ENCODE measurements at places on chromosomes 7 and 10.

GRCh38 chr7:17524746-17525145 is 226.3 kb downstream of the AHR start:
- DNase-seq = no peak

DNA sequence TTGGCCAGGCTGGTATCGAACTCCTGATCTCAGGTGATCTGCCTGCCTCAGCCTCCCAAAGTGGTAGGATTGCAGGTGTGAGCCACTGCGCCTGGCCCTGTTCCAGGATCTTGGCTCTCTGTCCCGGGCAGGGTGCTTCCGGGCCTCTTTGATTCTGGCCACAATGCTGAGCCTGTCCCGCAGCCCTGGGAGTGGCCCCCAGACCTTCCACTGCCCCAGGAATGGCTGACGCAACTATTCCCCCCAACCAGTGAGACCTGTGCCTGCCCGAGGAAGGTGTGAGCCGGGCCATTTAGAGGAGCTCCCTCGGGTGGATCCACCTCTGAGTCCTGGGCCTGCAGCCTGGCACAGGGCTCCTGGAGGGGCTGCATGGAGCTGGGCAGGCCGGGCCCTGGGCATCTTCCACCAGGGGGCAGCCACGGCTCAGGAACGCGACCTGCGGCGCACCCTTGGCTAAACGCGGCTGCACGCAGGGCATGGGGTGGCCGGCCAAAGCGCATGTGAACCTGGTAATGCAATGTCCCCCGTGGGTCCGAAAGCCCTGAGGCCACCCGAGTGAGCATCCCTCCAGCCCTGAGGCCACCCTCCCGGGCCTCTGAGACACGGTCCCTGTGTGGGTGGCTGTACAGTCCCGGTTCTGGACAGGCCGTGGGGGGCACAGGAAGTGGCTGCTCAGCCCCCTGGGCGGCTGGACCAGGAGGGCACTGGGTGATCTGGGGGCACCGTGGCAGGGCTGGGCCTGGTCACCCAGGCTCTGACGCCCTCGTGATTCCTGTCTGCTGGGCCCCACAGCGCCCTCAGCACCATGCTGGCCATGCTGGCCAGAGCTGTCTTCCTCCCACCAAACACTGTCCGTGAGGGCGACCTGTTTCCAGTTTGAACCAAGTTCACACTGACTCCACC is 24.8 kb downstream of the GRIFIN start:
- peak; percentile 93 for DNase-seq

- DNase-seq = no peak
These were observed 476 bp upstream of the ZNF33B start for GRCh38 chr10:42638821-42639270.

DNA sequence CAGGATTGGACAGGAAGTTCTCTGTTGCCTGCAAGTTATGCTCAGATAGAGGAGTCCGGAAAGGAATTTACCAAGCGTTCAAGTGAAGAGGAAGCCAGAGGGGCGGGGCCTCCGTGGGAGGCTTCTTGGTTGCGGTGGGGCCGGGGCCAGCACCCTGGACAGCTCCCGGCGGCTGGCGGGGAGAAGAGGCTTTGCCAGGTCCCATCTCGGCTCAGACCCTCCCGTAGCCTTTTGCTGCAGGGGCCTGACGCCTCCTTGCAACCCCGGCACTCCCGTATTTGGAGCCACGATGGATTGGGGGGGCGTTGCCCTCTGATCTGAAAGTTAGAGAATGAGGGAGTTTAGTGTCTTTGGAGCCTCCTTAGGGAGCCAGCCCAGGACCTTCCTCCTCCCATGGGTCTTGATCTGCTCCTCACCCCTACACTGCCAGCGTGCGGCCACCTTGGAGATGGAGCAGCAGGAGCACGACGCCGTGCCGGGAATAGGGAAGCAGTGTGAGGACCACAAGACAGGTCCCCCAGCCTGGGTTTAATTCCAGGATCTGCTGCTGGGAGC is 3.1 kb upstream of the SLC18A3 start:
- peak; percentile 90 for DNase-seq

GRCh38 chr10:19745672-19746071 is 70.6 kb upstream of the PLXDC2 start:
- DNase-seq = no peak

DNA sequence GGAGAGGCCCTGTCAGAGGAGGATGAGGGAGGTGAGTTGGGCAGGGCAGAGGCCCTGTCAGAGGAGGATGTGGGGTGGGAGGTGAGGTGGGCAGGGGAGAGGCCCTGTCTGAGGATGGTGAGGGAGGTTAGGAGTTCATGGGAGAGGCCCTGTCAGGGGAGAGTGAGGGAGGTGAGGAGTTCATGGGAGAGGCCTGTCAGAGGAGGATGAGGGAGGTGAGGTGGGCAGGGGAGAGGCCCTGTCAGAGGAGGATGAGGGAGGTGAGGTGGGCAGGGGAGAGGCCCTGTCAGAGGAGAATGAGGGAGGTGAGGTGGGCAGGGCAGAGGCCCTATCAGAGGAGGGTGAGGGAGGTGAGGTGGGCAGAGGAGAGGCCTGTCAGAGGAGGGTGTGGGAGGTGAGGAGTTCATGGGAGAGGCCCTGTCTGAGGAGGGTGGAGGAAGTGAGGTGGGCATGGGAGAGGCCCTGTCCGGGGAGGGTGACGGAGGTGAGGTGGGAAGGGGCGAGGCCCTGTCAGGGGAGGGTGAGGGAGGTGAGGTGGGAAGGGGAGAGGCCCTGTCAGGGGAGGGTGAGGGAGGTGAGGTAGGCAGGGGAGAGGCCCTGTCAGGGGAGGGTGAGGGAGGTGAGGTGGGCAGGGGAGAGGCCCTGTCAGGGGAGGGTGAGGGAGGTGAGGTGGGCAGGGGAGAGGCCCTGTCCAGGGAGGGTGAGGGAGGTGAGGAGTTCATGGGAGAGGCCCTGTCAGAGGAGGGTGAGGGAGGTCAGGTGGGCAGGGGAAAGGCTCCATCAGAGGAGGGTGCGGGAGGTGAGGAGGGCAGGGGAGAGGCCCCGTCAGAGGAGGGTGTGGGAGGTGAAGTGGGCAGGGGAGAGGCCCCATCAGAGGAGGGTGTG is 73.7 kb downstream of the INPP5A start:
- no peak for DNase-seq
